GM20000 (cell line): ENCODE measurements at places on chromosomes 4 and X.

DNA sequence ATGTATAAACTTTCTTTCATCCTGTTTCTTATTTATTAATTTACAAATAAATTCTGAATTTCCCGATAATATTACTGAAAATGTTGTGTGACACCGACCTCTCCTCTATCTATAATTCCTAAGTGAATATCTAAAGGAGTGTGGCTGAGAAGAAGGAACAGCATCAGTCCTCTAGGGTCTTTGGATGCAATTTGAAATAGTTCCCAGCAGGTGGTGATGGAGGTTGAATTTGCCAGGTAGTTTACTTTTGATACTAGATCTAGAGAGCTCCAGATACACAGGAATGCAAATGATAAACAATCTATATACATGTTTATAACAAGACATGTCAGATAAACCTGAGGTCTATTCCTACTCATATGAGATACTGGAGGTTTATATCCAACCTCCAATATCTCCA, 305.4 kb downstream of the PCDH18 start:
- no peak for DNase-seq

DNA sequence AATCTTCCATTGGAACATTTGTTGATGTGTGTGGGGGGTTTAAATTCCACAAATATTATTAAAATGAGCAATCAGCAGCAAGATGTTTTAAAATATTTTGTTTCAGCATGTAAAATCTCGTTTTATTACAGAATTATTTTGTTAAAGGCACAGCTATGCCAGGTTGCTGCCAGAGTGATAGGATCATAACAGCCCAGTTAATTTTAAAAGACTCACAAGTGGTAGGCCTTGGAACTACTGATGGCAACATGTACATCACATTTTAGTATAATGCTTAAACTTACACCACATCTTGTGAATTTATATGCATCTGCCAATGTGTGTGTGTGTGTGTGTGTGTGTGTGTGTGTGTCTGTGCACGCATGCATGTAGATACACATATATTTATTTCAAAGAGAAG, 97.8 kb upstream of the SPRY1 start:
- DNase-seq = no peak

- no peak for DNase-seq
Measured at GRCh38 chr4:16125571-16126445, 42.0 kb upstream of the PROM1 start.

- no peak for DNase-seq
Measured at GRCh38 chr4:142721187-142721586, 124.9 kb downstream of the INPP4B start.

- DNase-seq = no peak
Measured at GRCh38 chr4:1783015-1783414, 10.1 kb upstream of the FGFR3 start.

DNA sequence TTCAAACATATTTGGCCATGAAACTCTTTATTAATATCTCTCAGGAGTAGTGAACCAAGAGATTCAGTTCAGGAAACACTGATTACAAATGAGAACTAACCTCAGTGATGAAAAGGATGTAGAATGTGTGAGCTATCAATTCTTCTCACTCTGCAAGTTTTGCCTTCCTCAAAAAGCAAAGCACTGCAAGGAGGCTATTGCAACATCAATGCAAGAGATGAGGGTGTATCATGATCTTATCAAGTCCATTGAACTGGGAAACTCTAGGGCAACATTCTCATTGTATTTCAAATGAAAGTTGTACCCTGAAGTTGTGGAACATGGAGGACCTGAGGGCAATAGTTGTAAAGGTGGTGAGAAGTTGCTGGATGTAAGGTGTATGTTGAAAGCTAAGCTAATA, 56.4 kb upstream of the VEGFC start:
- no peak for DNase-seq

- DNase-seq = no peak
Measured at GRCh38 chr4:2295500-2295899, 33.6 kb upstream of the MXD4 start.

GRCh38 chr4:128782875-128783614, 26.5 kb upstream of the JADE1 start:
- no peak for DNase-seq

DNA sequence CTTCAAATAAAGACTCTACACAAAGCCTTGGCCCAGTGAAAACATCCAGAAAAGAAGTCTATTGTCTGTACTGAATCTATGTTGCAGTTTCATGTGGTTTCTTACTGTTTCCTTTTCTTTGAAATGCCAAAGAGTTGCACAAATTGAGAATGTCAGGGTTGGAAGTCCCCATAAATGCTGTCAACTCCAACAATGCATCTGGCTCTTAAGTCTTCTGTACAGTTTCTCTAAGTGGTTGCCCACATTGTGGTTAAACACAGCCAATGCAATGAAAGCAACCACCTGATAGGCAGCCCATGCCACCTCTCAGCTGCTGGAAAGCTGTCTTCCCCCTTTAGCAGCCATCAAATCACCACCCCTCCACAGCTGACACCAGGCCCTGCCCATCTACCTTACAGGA, 67.2 kb upstream of the C1GALT1C1 start:
- peak; percentile 5 for DNase-seq

DNA sequence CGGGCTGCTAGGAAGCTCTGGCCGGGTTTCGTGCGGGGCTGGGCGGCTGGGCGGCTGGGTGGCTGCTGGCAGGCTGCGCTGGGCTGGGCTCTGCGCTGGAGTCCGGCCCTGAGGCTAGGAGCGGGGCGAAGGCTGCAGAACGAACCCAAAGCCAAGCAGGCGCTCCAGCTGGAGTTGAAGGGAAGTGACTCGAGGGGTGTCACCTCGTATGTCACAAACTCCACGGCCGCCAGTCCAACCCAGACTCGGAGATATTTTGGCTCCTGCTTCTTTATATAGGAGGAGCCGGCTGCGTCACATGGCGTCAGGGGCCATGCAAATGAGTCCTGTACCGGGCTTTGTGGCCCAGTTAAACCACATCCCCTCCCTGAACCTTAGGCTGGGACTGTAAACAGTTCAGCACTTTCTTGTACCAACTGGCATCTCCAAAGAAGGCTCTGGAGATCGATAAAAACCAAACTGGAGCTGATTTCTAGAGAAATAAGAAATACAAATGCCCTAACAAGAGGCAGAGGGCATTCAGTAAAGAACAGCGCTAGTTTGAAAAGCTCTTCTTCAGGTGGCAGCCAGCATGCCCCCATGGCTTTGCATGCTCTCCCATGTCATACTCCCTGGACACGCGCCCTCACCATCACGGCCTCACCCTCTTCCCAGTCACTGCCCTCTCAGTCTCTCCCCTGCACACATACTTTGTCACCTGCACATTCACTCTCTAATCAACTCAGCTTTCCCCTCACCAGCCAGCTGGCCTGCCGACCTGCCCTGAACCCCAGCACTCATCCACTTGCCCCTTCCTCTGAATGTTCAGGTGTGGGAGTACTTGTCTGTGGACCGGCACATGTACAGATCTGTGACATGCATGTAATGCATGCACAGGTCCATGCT, 58.5 kb downstream of the TSC22D3 start:
- DNase-seq = peak; percentile 81

DNA sequence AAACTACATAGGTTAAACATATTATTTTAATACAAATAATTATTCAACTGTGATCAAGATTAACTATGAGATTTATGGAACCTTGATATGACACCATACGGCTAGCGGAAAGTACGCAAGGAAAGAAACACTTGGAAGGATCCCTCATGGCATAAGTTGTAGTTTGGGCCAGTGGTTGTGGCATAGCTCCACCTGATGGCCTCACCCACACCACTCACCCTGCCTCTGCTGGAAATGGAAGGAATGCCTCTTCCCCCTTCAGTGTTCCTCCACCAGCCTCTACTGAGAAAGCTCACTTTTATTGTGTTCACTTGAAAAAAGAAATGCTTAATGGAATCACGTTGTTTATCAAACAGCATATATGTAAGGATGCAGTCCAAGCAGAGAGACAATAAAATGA, 86.4 kb downstream of the BMP15 start:
- DNase-seq = no peak

DNA sequence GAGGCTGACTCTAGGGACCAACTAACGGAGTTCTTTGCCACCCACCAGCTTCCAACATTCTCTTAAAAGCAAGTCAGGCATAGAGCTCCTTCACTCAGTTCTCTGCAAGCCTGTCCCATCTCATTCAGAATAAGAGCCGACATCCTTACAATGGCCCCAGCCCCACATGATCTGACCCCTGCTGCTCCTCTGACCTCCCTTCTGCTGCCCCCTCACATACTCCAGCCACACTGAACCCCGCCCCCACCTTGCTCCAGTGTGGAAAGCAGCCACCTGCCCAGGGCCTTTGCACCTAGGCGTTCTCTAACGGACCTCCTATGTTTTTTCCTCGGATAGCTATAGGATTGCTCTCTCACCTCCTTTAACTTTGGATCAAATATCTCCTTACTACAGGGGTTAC, 143.2 kb upstream of the ETNPPL start:
- DNase-seq = no peak
